ENCODE measurements at places on chromosomes 16 and 17.
A peak's percentile ranks its signal among the peaks of the same experiment; 100 is the strongest.

GRCh38 chr16:74893541-74893940 is 91.4 kb downstream of the WDR59 start:
- DNase-seq = no peak

- DNase-seq = no peak
Observed at GRCh38 chr16:31099860-31100638, 5.5 kb upstream of the VKORC1 start.

DNA sequence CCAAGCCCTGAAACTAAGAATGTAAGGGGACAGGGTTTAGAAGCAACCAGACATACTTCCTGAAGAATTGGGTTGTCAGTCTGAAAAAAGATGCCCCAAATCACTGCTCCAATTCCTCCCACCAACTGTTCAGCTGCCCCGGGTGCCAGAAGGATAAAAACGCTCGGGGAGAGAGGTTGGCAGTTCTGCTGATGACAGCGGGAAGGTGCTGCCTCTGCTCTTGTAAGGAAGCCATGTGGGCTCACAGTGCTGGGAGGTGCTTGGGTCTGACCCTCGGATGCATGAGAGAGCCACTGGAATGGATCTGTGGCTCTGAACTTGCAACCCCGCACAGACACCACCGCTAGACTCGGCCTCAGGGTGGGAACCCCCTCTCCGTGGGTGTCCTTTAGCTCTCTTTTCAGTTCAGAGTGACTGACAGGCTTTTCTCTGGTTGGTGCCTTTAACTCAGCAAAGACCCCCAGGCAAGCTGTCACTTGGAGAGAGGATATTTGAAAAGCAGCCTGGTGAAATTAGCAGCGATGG is 364.8 kb upstream of the RBFOX1 start:
- no peak for DNase-seq

- DNase-seq = no peak
Observed at GRCh38 chr16:78768718-78769117, 669.3 kb downstream of the WWOX start.

- DNase-seq = no peak
Observed at GRCh38 chr17:66737524-66737923, 97.4 kb upstream of the CACNG5 start.

GRCh38 chr16:67541391-67542263 is 13.0 kb downstream of the RIPOR1 start:
- DNase-seq = no peak

DNA sequence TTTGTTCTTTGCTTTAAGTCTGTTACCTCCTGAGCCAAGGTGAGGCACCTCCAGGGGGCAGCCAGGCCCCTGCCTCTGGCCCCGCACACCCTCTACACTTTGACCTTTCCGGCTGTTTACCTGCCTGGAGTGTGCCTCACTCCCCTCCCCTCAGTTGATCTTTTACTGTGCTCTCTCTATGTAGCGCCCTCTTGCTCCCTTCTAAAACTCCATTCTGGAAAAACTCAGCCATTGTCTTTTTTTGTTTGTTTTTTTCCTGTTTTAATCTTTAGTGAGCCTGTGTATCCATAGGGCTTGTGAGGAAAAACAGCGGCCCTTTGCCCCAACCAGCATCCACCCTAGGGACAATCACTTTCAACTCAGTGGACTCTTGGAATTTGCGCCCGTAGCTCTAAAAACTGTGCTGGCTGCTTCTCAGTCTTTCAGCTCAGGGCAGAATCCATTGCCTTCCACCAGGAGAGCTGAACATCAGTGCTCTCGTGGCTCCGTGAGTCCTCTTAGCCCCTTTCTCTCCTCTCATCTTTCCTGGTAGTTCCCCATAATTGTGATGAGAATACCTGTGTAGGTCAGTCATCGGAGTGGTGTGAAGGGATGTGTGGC is 4.3 kb downstream of the AMDHD2 start:
- DNase-seq = no peak

DNA sequence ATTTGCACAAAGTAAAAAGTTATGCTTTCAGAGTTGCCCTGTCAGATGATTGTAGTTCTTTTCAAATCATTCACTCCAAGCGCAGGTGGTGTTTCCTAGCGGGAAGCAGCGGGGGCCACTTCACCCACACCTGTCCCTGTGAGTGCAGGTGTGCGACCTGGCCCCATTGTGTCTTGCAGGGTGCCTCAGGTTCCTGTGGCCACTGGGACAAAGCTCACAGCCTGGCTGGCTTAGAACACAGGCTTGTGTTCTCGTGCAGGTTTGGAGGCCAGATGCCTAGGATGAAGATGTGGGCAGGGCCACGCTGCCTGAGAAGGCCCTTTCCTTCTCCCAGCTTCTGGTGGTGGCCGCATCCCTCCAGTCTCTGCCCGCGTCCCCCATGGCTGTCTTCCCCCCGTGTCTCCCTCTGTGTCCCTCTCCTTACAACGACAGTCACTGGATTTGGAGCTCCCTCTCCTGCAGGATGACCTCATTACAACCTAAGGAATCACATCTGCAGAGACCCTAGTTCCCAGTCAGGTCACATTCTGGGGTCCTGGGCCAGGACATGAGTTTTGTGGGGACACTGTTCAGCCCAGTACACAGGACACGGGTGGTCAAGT is 90.5 kb downstream of the NPIPB11 start:
- DNase-seq = no peak

GRCh38 chr17:8735336-8735939 is 9.2 kb downstream of the CCDC42 start:
- DNase-seq = no peak

GRCh38 chr16:64470916-64471315 is 650.9 kb downstream of the CDH11 start:
- DNase-seq = no peak

DNA sequence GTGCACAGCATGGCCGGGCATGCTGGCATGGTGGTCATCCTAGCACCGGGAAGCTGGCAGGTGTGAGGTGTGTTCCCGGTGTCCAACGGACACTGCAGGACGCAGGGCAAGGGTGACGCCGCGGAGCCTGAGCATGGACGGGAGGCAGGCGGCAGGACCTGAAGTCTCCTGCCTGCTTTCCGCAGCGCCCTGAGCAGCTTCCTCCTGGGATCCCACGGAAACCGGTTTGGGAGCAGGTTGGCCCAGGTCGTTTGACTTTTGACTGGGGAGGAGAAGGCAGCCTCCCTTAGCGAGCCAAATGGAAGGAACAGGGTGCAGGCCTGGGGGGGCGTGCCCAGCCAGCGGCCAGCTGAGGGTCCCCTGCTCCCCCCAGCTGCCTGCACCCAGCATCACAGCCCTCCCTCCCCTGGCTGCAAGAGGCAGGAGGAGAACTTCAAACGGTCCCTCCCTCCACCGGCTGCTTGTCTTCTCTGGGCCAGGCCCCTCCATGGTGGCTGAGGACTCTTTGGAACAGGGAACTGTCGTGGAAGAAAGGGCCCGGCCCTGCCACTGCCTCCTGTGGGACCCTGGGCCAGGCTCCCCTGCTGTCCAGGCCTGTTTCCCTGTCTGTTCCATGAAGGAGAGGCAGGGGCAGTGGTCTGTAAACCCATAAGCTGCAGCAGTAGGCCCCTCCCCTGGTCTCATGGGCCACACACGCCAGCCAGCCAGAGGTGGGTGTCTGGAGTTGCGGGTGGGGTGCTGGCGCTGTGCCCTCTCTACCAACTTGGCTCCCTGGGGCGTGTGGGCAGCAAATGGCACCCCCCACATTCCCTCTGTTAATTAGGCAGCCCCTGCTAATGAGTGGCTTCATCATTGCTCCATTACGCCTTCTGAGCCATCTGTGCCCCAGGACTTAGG is 7.8 kb upstream of the ADGRG1 start:
- no peak for DNase-seq

DNA sequence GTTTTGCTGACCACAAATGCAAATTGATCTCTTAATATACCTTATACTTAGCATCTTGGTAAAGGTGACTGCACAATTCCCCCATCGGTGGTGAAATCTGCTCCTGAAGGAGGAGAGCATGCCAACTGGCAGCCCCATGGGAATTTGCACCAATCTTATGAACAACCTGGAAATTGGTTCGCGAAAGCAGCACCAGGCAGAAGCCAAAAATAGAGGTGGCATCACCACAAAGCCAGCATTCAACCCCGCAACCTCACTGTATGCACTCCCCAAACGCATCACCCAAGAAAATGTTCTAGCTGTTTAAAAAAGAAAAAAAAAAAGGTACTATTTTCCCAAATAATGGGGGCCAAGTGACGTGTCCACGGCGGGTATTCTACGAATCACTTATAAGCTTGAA is 213.4 kb downstream of the ZFHX3 start:
- no peak for DNase-seq

DNA sequence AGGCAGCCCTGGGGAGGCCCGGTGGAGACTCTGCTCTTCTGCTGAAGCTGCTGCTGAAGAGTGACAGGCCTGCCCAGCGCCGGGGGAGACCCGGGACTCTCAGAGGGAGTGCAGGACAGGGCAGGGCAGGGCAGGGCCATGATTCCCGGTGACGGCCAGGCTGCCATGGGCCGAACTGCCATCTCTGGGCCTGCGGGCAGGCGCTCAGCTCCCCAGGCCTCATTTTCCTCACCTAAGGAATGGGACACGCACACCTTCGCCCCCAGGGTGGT is 22.6 kb upstream of the SSTR5 start:
- DNase-seq = no peak

GRCh38 chr17:14451729-14452191 is 150.9 kb downstream of the HS3ST3B1 start:
- DNase-seq = no peak

GRCh38 chr17:64155751-64156544 is 26.0 kb upstream of the ERN1 start:
- no peak for DNase-seq

- no peak for DNase-seq
Observed at GRCh38 chr16:48105456-48105855, 50.3 kb downstream of the ABCC12 start.

DNA sequence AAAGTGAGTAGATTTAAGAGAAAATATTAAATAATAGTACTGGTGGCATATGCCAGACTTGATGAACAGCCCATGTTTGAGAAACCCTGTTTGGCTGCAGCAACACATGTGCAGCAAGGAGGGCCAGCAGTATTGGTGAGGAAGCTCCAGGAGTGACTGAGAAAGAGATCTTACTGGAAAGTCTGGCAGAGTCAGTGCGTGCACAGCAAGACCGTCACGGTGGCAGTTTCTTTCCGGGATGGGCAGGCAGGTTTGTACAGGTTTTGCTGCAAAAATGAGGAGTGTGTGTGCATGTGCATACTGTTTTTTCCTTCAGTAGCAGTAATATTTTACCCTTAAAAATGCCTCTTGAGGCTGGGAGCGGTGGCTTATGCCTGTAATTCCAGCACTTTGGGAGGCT is 41.4 kb downstream of the KSR1 start:
- DNase-seq = no peak

DNA sequence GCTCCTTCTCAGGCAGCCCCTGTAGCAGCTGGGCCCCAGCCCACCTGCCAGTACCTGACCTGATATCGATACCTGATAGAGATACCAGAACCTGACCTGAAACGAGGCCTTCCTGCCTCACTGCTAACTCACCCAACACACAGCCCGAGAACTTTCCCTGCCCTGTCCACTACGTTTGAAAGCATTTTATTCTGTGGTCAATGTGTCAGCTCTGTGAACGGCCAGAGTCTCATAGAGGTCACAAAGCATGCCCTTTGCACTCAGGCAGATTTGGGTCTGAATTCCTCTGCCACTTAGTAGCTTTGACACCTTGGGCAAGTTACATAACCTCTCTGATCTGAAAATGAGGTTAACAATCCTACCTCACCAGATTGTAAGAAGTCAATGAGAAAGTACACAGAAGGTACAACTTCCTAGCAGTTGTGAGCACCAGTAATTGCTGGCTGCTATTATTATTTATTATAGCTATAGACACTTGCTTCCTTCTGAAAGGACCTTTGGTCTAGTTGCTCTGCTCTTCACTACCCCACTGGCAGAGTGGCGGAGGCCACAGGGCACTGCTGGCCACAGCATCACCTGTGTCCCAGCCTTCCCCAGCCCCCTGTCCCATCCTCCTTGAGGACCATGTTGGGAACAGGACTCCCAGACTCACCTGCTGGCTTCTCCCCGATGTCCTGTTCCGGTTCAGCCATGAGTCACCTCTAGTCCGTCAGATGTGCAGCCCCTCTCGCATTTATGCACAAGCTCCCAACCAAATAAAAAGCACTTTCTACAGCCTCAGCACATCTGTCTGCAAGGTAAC is 895 bp downstream of the ANKRD40CL start:
- DNase-seq = no peak

- DNase-seq = peak; percentile 1
Observed at GRCh38 chr17:35243561-35244340, 879 bp downstream of the SLFN5 start.

GRCh38 chr17:17728550-17729251 is 47.4 kb downstream of the RAI1 start:
- DNase-seq = no peak

DNA sequence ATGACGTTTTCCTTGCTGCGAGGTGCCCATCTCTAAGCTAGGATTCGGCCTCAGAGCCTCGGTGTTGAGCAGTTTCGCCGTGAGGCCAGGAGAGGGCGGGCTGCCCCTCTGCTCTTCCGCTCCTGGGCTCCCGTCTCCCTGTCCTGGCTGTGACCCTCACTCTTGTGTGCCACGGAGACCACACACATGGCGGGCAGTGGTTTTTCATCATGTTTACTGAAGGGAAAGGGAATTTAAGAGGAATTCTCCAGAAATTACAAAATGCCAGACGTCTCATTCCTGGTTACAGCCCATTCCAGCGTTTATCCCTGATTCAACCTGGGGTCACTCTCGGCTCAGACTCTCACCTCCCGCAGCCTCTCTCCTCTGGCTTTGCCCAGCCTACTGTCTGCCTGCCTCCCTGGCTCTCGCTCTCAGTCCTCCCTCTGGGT is 96.8 kb upstream of the ELAC2 start:
- no peak for DNase-seq

DNA sequence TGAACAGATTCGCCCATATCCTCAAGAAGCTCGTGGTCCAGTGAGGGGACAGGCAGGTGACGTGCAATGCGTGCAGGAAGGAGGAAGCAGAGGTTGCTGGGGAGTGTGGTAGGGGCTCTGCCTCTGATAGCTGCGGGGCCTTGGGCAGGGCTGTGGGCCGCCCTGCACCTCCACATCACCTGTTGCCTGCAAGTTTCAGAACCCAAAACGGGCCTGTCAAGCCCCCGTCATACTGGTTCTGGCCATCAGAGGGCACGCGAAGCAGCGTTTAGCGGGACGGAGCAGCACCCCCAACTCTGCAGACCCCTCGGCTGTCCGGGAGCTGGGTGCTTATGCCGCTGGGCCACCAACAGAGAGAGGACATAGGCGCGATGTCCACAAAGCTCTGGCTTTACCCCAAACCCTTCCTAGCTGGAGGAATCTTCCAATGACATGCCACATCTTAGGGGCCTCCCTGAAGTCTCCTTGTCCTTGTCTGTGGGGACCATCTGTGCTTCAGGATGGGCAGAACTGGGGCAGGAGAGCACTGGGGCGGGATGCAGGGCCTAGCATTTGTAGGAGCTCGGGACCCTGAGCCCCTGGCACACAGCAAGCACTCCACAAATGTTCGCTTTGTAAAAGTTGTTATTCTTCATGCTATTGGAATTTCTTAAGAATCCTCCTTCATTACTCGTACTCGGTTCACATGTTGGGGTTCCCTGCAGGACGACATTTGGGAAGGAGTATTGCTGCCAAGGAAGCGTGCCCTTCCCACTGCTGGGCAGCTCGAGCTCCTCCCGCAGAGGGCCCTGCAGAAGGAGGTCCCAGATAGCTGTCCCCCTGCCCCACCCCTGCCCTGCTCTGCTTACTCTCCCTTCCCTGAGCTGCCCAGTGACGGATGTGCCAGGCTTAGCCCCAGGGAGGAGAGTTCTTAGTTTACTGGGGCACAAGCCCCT is 64.3 kb downstream of the CNGB1 start:
- no peak for DNase-seq

All from cerebellar nuclear complex (tissue), 1 donor.